ENCODE measurements at places on chromosomes 12 and 14. TPM values are rescaled to one million over a fixed set of nuclear protein-coding genes. Genes with fewer than 3 reads are reported as not detected.

The SYCP3 gene
- total RNA-seq: not detected

The LTB4R2 gene
- 7.8 TPM for total RNA-seq

DNA sequence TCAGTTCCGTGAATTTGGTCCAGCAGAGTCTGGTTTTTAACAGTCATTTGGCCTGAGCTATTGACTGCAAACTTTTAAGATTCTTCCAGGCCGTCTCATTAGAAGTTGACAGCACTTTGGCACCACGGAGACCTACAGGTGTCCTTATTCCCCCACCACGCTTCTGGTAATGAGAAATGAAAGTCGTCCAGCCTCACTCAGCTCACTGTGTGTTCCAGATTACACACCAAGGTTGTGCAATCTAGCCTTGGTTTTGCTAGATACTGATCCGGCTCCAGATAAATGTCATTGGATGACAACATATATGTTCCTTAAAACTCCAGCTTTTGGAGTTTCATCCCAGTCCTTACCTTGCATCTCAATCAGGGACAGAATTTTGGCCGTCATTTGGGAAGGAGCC lies 210.4 kb downstream of the CHST11 start:
- H3K4me1 ChIP-seq: peaks cover 18% of the 10 kb centered on the region
- H3K36me3 ChIP-seq: no peaks in the 10 kb centered on the region
- no peak overlapping the region for H3K4me3 ChIP-seq
- no peaks in the 10 kb centered on the region for H3K27me3 ChIP-seq

The DHRS2 gene
- total RNA-seq: 2.1 TPM

The CFAP54 gene
- total RNA-seq: 0.62 TPM

Data from astrocyte (in vitro differentiated cells and primary cell).